Epithelial cell of esophagus (primary cell): ENCODE measurements at places on chromosomes 6 and 20.
A peak's percentile ranks its signal among the peaks of the same experiment; 100 is the strongest.

- no peak for DNase-seq
Measured at GRCh38 chr6:38644951-38645350, 5.2 kb upstream of the BTBD9 start.

DNA sequence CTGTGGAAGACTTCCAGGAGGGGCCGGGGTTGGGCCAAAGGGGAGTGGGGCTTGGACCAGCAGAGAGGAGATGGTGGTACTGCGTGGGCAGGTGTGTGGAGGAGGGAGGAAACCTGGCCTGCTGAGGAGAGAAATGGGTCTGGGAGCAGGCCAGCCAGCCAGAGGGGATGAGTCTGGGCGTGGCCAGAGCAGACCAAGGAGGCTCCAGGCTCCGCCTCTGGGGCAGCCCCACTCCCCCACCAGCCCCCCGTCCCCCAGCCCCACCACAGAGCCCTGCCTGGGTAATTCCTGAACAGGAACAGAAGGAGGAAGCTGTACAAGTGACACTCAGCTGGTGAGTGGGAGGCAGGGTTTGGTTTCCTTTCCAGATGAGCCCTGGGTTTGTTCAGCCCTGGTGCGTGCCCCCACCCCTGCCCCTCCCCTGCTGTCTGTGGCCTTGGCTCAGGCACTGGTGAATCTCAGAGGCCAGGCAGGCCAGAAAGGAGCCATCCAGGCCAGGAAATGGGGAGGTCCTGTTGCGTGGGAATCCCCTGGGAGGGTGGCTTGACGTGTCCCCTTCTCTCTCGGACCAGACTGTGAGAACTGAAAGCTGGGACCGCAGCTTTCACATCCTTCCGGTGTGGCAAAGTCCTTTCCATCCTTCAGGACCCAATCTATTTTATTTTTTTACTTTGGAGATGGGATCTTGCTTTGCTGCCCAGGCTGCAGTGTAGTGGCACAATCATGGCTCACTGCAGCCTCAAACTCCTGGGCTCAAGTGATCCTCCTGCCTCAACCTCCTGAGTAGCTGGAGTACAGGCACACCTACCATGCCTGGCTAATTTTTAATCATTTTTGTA lies 9.4 kb upstream of the SRC start:
- no peak for DNase-seq

- DNase-seq, result no peak
Measured at GRCh38 chr6:143964674-143965081, 43.4 kb downstream of the PLAGL1 start.

GRCh38 chr20:58064411-58065010 lies 163.9 kb downstream of the ANKRD60 start:
- no peak for DNase-seq

GRCh38 chr6:1789092-1789491 lies 179.4 kb downstream of the FOXC1 start:
- peak; percentile 16 for DNase-seq
